ENCODE measurements at places on chromosomes 3 and 15. TPM values are rescaled to one million over a fixed set of nuclear protein-coding genes. Genes with fewer than 3 reads are reported as not detected.

GRCh38 chr3:12560505-12561190 lies 3.8 kb downstream of the MKRN2 start:
- no peak for DNase-seq

GRCh38 chr15:69021895-69022294 lies 7.4 kb downstream of the NOX5 start:
- no peak for DNase-seq

DNA sequence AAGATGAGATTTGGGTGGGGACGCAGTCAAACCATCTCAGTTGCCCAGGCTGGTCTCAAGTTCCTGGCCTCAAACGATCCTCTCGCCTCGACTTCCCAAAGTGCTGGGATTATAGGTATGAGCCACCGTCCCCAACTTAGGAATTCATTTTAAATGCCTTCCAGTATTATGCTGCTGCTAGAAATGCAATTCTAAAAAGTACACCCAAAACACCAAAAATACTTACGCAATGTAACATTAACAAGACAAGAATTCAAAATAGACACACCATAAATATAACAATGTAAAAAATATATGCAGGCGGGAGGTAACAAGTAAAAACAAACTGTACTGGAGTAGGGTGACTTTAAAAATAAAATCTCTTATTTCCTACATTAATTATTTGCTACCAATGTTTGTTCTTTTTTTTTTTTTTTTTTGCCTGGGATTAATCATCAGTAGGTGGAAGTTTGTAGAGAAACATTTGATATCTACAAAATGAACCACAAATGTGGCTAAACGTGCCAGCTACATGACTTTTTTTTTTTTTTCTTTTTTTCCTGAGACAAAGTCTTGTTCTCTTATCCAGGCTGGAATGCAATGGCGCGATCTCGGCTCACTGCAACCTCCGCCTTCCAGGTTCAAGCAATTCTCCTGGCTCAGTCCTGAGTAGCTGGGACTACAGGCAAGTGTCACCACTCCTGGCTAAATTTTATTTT lies 56.8 kb downstream of the SETMAR start:
- DNase-seq: no peak

DNA sequence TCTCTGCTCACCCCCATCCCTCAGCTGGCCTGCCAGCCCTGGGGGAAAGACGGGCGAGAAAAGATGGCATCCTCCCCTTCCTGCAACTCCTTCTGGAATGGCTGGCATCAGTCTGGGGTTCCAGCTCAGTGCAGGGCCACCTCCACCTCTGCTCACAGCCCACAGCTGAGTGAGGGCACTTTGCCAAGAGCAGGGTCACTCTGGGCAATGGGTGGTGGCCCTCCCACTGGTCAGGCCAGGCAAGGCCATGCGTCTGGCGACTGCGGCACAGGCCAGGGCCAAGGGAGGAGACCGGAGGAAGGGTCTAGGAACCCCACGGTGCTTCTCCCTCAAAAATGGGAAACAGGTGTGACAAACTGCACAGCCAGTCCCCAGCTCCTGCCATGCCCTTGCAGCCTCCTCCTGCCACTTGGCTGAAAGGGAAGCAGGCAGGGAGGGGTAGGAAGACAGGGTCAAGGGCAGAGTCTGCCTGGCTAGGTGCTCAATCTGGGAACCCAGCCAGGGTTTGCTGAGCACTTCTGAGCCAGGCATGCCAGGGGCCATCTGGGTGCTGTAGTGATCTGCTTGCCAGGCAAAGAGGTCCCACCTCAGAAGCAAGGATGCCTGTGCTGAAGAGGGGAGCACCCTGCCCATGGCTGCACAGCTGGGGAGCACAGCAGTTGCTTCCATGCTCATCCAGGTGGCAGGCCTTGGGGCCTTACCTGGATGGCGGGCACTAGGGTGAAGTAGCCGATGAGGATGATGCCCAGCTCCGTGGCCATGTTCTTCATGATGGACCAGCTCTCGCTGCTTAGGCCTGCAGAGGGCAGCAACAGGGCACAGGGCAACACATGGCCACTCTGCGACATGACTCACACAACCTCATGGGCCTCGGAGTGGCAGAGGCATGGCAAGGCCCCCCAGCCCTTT lies 41.2 kb downstream of the PTPN23 start:
- no peak for DNase-seq

DNA sequence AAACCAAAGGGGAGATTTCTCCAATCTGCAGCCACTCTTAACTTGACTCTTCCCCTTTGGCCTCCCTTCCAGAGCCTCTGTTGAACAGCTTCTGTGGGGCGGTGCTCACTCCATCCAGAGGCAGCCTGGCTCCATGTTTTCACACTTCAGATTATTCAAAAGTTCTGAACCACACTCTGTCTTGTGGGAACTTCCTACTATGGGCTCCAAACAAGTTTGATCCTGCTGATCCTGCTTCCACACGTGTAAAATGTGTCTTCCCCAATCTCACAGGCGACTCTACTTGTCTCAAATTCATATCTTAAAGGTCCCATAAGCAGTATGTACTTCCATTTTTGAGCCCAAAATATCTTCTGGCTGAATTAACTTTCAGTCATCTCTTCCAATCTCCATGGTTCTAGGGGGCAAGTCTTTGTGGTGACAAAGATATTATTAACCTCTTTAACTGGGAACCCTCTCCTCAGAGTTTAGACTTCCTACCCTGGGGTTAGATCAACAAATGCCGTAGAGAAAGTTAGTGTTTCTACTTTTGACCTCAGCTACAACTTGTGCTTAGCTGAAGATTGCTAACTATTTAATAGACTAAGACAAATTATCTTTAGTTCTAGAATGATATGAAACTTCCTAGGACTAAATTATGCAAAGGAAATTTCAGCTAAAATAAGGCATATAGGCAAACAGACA lies 176.3 kb upstream of the BCL6 start:
- no peak for DNase-seq

DNA sequence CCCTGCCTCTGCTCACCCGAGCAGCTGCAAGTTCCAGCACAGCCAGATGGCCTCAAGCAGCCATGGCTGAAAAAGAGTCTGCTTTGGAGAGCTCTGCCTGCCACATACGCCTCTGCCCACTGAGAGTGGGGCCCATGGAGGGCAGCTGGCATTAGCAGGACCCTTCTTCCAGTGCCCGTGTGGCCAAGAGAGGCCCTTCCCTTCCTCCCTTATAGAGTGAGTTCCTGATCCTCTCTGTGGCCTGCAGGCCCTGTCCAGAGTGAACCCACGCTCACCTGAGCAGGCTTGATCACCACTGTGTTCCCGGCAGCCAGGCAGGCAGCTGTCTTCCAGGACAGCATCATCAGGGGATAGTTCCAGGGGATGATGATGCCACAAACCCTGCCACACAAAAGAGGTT lies 41.4 kb upstream of the SLC41A3 start:
- DNase-seq: peak; percentile 5

DNA sequence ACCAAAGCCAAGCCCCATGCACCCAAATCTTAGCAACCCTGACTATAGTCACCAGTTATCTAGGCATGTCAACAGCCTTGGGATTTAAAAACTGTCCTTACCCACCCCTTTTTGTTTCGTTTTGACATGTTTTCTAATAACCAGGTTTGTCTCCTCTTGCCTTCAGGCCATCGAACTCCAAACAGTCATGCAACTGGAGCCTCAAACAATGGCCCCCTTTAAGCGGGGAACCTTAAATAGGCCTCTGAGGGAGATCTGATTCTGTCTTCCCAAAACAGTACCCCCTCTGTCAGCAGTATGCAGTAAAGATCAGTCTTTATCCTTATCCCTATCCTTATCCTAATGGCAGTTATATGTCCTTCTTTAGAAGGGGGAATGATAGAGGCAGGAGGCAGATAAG lies 105.7 kb downstream of the DPH6 start:
- no peak for DNase-seq

- no peak for DNase-seq
Measured at GRCh38 chr15:39135989-39136388, 444.9 kb upstream of the THBS1 start.

- DNase-seq: no peak
Measured at GRCh38 chr3:759106-759505, 333.7 kb upstream of the CNTN6 start.

GRCh38 chr3:8727605-8728512 lies 5.7 kb upstream of the CAV3 start:
- DNase-seq: no peak

GRCh38 chr3:155304394-155304793 lies 10.9 kb upstream of the STRIT1 start:
- no peak for DNase-seq

DNA sequence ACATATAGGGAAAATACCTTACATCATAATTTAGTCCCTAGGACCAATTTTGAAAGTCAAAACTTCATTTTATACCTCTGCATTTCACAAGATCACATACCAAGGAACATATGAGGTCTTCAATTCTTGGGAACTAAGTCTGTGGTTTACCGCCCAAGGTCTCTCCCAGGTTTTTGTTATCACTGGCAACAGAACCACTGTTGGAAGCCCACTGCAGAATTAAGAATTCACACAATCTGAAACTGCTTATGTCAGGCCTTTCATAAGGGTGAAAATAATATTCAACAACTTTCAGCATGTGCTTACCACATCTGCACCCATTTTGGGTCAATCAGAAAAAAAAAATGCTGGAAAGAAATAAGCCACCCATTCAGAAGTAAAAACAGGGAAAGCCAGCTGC lies 107.2 kb upstream of the MME start:
- no peak for DNase-seq

DNA sequence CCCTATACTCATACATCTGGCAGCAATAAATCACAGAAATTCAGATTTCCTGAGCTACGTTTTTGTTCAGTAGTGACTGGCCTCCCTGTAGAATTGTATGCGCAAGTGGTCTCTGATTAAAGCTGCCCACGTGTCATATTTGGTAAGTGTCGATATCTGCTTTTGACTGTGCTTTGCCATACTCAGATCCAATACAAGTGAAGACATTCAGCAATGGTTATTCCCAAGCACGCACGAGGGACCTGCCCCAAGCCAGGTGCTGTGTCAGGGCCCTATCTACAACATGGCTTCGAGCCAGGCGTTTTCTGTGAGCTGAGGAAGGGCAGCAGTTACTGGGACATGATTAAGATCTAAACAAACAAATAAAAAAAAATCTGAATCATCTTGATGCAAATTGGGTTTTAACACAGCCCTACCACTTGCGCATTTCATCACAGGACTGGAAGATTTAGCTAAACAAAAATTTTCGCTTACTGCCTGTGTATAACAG lies 47.2 kb upstream of the ICE2 start:
- DNase-seq: no peak

DNA sequence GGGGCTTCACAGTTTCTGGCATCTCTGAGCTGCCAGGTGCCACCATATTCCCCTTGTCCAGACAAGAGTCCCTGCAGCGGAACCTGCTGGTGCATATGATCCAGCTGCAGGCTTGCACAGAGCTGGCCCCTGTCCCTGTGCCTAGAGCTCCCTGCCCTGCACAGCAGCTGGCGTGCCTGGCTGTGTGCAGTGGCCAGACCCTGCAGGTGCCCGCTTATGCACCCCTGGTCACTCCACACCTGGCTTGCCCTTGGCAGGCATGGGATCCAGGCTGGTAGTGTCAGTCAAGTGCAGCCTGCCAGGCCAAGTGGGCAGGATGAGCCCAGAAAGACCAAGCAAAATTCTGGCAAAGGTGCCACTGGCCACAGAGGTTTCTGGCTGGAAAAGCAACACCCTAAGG lies 88.6 kb upstream of the TTBK2 start:
- DNase-seq: no peak

DNA sequence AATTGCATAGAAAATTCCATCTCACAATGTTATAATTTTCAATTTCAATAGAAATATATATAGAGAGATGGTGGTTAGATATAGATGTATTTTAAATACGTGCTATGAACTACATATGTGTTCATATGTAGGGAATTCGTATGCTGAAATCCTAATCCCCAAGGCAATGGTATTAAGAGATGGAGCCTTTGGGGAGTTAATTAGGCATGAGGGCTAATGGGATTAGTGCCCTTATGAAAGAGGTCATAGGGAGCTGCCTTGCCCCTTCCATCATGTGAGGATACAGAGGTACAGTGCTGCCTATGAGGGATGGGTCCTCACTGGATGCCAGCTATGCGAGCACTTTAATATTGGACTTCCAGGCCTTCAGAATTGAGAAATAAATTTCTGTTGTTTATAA lies 79.6 kb upstream of the CCDC54 start:
- DNase-seq: no peak

GRCh38 chr3:108806316-108806715 lies 16.3 kb upstream of the TRAT1 start:
- no peak for DNase-seq

DNA sequence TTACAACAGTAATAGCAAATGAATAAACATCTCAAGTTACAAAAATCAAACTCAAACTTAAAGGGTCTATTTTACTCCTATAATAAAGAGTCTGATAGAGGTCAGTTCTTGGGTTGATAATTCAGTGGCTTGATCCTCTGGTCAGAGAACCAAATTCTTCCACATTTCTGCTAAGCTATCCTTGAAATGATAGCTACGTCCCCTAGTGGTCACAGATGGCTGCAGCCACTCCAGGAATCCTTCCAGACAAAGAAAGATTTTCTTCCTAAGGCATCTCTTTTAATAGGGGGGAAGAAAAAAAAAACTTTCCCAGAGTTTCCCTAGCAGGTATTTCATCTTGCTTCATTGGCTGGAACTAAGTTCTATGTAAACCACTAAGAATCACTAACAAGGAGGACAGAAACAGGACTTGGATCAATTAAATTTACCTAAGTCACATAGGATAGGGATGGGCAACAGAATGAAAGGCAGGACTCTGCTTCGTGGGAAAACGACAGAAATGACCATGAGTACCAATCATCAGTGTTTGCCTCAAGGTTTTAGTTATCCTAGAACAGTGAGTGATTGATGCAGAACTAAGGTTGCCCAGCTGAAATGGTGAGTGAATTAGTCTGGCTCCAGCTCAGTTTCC lies 160.7 kb downstream of the STAC start:
- no peak for DNase-seq

GRCh38 chr15:63986751-63987341 lies 59.4 kb downstream of the DAPK2 start:
- peak; percentile 10 for DNase-seq

DNA sequence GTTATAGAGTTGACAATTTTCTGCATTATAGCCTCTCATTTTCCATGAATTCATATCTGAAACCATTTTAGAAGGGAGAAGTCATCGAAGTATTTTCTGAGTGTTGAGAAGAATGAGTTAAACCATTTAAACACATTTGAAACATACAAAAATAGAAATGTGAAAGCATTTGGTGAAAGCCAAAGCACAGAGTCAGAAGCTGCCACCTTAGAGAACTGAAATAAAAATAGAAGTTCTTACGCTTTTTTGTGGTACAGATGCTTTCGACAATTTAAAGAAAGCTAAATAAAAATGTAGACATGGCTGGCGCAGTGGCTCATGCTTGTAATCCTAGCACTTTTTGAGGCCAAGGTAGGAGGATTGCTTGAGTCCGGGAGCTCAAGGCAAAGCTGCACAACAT lies 9.0 kb downstream of the FANCD2OS start:
- DNase-seq: no peak

- DNase-seq: no peak
Measured at GRCh38 chr3:64848822-64849221, 161.0 kb upstream of the ADAMTS9 start.

GRCh38 chr3:146313031-146313745 lies 62.3 kb upstream of the PLSCR4 start:
- no peak for DNase-seq

Gene TMCO5A
- not detected for total RNA-seq

Gene DLEC1
- 3.2 TPM for total RNA-seq

Gene DPPA2
- not detected for total RNA-seq

Gene GUCA1C
- total RNA-seq: not detected

Gene FAM174B
- 1.9 TPM for total RNA-seq

Gene SLC12A1
- total RNA-seq: not detected

Gene RARRES1
- not detected for total RNA-seq

Gene TM4SF4
- total RNA-seq: not detected

Gene GREM1
- not detected for total RNA-seq
